AG08396 (cell line): ENCODE measurements at places on chromosomes 7 and 10.

DNA sequence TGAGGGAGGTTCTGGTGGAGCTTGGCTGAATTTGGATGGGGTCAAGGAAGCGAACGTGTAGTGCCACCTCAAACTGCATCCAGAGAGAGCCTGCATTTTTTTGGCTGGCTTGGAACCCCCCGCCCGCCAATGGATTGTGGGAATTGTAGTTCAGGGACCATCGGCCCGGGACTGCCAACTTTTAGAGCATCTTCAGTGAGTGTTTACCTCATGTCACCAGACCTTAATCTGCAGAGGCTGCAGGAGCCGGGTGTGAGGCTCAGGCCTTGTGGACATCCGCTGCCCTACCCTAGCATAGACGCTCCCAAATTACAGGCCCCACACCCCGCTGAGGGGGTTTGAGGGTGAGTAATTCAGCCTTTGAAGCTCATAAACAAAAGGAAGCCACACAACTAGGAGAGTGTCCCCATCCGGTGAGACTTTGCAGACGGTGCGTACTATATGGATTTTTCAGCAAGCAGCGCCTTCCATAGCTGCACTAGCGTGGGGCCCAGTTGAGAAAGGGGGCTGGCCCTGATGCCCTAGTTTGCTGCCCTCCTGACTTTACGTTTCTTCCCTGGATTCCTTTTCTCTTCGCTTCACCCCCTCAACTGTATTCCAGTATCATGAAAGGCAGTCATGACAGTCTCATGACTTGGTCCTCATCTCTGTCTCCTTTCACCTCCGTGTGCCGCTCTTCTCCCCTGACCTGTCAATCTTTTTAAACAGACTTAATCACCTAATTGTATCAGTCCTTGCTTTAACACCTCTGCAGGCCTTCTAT lies 717 bp downstream of the CNPY4 start:
- DNase-seq = peak; percentile 77

- DNase-seq = no peak
Observed at GRCh38 chr7:55526770-55527169, 45.5 kb downstream of the VOPP1 start.

- no peak for DNase-seq
Observed at GRCh38 chr10:78491812-78492211, 458.1 kb downstream of the RPS24 start.

DNA sequence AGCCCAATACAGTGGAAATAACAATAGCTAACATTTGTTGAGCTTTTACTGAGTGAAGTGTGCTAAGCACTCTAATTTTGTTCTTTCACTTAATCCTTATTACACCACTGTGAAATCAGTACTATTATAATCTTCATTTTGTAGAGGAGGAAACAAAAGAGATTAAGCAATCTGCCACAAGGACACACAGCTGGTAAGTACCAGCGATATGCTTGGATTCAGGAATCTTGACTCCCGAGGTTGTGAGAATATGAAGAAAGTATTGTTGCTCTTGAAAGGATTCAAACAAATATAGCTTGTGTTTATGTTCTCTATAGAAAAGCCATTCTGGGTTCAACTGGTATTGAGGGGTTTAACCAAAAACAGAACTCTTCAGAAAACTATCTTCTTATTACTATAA lies 93.7 kb upstream of the HECTD2 start:
- no peak for DNase-seq

DNA sequence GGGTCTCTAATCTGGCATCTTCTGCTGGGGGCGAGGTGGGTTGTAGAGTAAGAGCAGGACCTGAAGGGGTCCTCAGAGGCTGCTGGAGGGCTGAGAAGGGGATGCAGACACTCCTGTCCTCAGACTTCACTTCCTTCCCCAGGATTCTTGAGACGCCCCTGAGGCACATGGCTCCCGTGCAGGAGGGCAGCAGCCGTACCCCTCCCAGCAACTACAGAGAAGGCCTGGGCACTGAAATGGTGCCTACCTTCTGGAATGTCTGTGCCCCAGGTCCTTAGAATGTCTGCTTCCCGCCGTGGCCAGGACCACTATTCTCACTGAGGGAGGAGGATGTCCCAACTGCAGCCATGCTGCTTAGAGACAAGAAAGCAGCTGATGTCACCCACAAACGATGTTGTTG lies 52.0 kb downstream of the VWA2 start:
- DNase-seq = no peak

DNA sequence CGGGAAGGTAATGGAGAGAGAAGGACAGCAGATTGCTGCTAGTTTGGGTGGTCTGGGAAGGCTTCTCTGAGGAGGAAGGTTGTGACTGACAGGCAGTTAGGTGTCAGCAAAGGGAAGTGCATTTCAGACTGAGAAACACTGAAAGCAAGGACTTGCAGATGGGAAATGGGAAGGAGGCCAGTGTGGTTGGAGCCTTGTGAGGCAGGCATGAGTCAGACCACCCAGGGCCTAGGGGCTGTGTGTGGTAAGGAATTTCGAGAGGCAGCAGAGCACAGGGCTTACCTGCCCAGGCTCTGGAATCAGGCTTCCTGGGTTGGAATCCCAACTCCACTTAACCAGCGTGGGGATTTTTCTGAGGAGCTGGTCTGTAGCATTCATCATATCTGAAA lies 53.5 kb downstream of the NRF1 start:
- peak; percentile 84 for DNase-seq
